Heart left ventricle (tissue), 16 donors: ENCODE measurements at places on chromosomes 6 and 20. TPM values are rescaled to one million over a fixed set of nuclear protein-coding genes. Genes with fewer than 3 reads are reported as not detected.

- no peak for DNase-seq
These were observed 55.8 kb upstream of the HIVEP2 start for GRCh38 chr6:143000811-143001210.

GRCh38 chr6:148460876-148461646 lies 118.4 kb downstream of the SASH1 start:
- DNase-seq: no peak

DNA sequence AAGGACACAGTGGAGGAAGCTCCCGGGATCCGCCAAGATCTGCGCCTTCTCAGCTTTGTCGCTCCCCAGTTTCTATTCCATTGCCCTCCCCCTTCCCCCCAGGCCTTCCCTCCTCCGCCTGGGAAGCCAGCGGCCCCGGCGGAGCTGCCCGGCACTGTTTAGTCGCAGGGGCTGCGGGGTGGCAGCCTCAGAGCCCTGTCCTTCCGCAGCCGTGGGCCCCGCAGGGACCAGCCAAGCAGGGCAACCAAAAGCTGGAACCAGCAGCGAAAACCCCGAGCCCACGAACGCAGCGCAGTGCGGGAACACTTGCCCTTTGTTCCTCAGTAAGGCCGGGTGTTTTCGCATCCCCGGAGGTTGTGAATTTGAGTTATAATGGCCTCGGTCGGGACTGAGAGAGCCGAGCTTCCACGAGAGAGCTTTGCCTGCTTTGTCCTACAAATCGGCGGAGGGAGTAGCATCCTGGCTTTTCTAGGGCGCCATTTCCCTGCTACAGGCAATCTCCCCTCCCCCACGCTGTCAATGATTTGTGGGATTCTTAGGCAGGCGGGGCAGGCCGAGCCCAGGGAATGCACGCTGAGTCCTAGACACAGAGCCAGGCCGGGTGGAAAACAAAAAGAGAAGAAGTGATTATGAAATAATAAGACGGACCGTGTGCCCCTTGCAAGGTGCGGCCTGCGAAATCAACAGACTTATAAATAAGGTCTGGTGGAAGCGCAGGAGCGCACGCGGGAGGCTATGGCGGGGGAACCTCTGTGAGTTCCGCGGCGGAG lies 4.0 kb upstream of the TUBB2B start:
- DNase-seq: peak; percentile 63

GRCh38 chr20:39897058-39897457 lies 792.0 kb downstream of the MAFB start:
- no peak for DNase-seq

DNA sequence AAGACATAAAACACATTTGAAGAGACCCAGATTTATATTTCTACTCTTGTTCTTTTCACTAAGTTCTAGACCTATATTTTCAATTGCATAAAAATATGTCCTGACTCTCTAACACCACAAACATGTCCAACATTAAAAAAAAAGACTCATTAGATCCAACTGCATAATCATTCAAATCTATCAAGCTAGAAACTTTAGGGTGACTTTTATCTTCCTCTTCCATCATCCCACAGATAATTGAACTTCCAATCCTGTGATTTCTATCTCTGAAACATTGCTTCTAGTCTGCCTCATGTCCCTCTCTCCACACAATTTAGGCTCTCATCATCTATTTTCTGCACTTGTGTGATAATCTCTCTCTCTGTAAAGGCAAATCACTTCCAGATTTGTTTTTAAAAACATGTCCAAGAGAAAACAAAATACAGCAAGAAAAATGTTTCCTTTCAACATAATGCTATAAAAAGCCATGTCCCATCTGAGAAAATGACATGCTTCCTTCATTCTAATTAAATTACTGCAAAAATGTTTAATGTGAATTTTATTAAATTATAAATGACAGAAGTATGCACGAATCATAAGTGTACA lies 615.9 kb downstream of the RNF144B start:
- no peak for DNase-seq

DNA sequence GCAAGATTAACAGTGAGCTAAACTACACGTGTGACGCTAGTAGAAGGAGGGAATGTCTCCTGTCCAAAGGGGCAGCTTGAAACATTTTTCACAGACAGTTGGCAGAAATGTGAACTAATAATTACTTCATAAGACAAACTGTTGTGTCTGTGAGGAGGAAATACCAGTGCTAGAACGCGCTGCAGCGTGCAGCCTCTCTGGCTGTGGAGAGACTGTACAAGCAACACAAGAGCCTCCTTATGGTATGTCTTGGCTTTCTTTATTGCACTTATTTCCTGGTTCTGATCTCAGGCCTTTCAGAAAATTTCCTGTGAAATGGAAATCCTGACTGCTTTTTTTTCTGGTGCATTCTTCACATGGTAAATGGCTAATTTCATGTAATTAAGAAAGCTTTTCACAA lies 25.3 kb upstream of the TIAM2 start:
- no peak for DNase-seq

GRCh38 chr6:148502083-148502772 lies 159.6 kb downstream of the SASH1 start:
- DNase-seq: no peak

DNA sequence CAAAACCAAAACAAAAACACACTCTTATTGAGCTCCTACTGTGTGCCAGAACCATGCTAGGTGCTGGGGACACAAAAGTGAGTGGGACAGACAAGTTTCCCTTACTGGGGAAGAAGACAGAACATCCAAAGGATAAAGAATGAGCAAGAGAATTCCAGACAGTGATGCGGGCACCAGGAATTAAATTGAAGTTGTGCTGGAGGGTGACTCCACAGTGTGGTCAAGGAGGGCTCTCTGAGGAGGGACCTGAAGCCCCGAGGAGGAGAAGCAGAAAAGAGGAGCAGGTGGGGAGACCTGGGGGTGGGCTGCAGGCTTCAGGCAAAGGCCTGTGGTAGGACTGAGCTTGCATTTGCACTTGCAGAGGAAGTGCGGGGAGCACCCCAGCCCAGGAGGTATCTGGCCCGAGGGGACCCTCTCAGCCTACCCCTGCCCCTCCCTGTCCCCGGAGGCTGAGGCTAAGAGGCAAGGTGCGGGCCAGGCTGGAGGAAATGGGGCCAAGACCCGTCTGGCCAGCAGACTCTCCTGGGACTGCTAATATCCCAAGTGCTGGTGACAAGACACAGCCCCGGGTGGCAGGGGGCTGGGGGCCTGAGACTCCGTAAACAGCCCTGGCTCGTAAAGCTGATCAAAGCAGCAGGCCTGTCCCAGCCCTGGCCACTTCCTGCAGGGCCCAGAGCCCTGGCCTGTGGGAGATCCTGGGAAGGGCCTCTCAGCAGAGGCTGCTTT lies 57.1 kb downstream of the SNAI1 start:
- DNase-seq: no peak

DNA sequence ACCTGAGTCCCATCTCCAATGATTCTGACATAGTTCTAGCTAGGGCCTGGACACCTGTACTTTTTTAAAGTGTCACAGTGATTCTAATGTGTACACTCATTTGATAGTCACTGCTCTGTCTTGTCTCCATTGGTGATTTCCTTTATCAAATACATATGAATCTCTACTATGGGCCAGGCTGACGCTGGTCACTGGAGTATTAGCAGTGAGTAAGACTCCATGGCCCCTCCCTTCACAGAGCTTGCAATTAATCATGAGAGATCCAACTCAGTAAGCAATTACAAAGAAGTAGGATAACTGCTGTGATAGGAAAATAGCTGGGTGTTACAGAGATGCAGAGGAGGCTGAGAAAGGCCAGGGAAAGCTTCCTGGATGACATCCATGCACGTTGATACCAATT lies 19.3 kb upstream of the SASH1 start:
- no peak for DNase-seq

- no peak for DNase-seq
These were observed 464.2 kb downstream of the COL12A1 start for GRCh38 chr6:74741646-74742045.

- no peak for DNase-seq
These were observed 50.5 kb downstream of the CFAP61 start for GRCh38 chr20:20102716-20103258.

- no peak for DNase-seq
These were observed 93.2 kb downstream of the FOXA2 start for GRCh38 chr20:22491194-22491505.

GRCh38 chr6:105051941-105052471 lies 95.1 kb downstream of the LIN28B start:
- DNase-seq: no peak

DNA sequence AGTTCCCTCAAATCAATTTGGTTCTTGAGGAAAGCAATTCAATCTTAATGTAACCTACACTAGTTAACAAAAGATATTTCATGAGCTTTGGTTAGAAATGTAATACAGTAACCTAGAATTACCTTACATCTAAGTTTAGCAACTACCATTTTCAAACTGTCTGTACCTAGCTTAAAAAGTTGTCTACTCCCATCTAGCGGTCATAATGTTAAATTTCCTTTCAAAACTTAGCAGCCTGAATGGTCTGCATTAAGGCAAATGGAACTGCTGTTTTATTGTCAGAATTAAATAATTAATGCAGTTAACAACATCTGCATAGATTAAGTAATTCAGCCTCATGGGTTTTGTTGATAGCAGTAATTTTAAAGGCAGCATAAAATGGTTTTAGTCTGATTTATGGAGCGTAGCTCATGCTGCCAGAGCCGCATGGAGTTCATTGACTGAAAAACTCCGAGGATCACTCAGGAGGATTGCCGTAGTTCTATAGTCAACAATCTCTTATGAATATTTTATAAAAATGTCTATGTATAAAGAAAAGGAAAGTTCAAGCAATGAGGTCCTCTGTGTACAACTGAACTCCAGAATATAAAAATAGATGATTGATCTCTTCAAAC lies 485.4 kb upstream of the MANEA start:
- DNase-seq: no peak

DNA sequence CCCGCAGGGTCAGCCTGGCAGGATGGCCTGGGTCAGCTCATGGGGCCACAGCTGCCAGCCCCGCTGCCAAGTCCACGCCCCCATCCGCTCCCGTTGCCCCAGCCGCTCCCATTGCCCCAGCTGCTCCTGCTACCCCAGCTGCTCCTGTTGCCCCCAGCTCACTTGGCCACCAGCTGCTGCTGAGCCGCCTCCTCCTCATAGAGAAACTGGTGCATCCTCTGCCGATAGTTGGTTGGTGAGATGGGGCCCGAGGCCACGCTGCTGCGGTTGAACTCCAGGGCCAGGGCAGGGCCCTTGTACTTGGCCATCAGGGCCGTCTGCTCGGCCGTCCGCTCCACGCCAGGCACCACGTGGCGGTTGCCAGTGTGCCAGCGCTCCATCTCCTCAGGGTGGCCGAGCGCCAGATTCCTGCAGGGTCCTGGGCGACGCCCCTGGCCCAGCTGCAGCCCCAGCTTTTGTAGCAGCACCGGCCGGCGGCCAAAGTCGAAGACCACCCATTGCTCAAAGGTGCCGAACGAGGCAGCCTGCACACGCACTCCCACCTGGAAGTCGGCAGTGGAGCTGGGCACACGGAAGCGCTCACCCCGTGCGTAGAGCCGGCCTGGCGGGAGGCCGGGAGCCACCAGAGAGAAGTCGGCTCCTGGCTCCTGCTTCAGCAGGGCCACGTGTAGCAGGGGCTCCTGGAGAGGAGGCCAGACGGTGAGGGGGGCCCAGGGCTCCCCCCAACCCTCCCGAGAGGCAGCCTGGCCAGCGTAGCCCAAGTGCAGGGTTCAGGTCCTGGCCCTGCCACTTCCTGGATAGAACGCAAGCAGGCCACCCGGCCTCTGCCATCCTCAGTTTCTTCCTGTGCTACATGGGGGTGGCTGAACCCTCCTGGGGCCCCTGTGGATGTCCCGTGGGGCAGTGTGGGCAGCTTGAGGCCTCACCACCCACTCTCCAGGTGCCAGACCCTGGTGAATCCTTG lies 4.8 kb downstream of the HELZ2 start:
- no peak for DNase-seq

- no peak for DNase-seq
These were observed 86.5 kb downstream of the QRSL1 start for GRCh38 chr6:106715922-106716321.

DNA sequence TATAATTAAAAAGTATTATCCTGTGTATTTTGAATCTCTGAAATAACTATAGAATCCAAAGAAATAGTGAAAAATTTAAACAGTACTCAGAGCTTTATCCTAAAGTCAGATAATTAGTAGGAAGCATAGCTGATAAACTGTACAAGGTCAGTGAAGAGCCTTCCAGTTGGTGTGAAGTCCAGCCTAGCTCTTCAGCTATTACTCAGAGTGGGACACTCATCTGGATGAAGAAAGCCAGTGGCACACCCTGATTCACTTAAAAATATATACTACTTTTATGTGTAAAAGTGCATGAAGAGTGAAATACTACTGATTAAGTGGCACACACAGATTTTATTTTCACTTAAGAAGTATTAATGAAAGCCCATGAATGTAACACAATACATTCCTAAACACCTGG lies 3.1 kb downstream of the IFNGR1 start:
- no peak for DNase-seq

- no peak for DNase-seq
These were observed 257.3 kb downstream of the ATXN1 start for GRCh38 chr6:16503970-16504415.

DNA sequence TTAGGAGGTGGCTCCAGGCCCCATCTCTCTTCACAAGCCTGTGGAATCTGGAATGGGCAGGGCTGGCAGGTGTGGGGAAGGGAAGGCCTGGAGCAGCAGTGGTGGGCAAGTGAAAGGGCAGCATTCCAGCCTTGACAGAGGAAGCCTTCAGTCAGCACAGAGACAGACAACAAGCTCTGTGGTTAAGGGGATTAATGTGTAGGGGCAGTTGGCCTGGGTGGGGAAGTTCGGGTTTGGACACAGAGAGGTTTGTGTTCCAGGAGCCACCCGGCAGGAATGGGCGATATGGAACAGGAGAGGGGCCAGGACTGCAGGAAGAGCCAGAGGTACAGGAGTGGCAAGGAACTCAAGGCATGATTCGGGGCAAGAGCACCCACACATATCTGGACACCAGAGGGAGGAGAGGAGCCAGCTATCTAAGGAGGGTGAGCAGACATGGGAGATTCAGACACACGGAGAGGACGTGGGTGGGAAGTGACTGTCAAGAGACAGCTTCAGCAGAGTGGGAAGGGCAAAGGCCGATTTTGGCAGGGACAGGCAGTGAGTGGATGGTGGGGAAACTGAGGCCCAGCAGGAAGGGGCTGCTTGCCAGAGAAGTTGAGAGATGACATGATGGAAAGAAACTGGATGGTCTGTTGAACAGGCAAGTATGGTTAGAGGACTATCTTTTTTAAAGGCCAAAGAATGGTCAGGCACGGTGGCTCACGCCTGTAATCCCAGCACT lies 2.5 kb upstream of the SLC44A4 start:
- DNase-seq: no peak

The TMEM244 gene
- not detected for polyA plus RNA-seq

The BTNL2 gene
- polyA plus RNA-seq: not detected

The OR2H1 gene
- not detected for polyA plus RNA-seq

The ZNF165 gene
- 0.46 TPM for polyA plus RNA-seq

The JPH2 gene
- 129 TPM for polyA plus RNA-seq

The SLCO4A1 gene
- polyA plus RNA-seq: 14.5 TPM

The LCA5 gene
- polyA plus RNA-seq: 1.4 TPM

The TSBP1 gene
- polyA plus RNA-seq: not detected

The CPNE1 gene
- 37.8 TPM for polyA plus RNA-seq

The BCAS4 gene
- 0.78 TPM for polyA plus RNA-seq
